Ovary (tissue), 10 donors: ENCODE measurements at places on chromosomes 12 and 14. TPM values are rescaled to one million over a fixed set of nuclear protein-coding genes. Genes with fewer than 3 reads are reported as not detected.

AMHR2 gene
- 15.3 TPM for total RNA-seq

DNA sequence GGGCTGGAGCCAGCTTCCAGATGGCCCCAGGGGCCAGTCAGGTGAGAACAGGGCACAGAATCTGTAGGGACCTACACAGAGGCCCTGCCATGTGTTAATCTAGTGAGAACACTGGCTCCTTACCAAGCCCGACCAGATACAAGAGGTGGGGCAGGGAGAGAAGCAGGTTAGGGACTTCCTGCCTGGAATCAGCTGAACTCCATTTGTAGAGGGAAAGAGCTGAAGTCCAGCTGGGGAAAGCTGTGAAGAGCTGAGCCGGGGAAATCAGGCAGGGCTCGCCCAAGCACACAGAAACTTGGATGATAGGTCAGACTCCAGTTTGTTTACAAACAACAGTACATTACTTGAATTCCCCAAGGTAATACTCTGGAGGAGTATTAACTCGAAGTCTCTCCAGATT lies 46.7 kb downstream of the PTGER2 start:
- peak overlapping the region; percentile 52 for H3K27ac ChIP-seq
- H3K4me3 ChIP-seq, result no peak overlapping the region
- no peaks in the 10 kb centered on the region for H3K27me3 ChIP-seq
- peak; percentile 57 for DNase-seq

PLXNC1 gene
- total RNA-seq, result 21.0 TPM

ZBTB42 gene
- total RNA-seq, result 3.5 TPM

- H3K27me3 ChIP-seq, result no peaks in the 10 kb centered on the region
- H3K27ac ChIP-seq, result no peak overlapping the region
- DNase-seq, result peak; percentile 13
- no peak overlapping the region for H3K4me3 ChIP-seq
Measured at GRCh38 chr12:131370791-131371347, 340.0 kb upstream of the SFSWAP start.

DNA sequence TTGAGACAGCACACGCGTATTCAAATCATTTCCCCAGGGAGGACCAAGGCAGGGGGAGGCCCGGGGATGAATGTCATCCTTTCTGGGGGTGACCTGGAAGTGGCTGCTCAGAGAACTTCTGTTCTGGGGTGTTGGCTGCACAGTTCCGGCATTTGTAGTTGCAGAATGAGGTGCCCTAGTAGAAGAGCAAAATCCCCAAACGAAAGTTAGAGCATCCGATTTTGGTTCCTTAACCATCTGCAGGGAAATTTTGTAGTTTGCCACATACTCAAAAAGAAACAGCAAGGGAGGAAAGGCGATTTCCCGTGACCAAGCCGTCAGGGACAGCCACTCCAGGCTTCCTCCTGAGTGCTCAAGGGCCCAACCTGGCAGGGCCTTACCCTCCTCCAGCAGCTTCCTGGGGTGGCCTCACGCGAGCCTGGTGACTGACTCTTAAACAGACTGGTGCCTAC lies 13.0 kb upstream of the TRAF3 start:
- no peak for DNase-seq
- H3K4me1 ChIP-seq, result no peaks in the 10 kb centered on the region
- no peaks in the 10 kb centered on the region for H3K36me3 ChIP-seq
- H3K27me3 ChIP-seq, result no peaks in the 10 kb centered on the region

ACOT4 gene
- total RNA-seq, result 0.36 TPM

DNA sequence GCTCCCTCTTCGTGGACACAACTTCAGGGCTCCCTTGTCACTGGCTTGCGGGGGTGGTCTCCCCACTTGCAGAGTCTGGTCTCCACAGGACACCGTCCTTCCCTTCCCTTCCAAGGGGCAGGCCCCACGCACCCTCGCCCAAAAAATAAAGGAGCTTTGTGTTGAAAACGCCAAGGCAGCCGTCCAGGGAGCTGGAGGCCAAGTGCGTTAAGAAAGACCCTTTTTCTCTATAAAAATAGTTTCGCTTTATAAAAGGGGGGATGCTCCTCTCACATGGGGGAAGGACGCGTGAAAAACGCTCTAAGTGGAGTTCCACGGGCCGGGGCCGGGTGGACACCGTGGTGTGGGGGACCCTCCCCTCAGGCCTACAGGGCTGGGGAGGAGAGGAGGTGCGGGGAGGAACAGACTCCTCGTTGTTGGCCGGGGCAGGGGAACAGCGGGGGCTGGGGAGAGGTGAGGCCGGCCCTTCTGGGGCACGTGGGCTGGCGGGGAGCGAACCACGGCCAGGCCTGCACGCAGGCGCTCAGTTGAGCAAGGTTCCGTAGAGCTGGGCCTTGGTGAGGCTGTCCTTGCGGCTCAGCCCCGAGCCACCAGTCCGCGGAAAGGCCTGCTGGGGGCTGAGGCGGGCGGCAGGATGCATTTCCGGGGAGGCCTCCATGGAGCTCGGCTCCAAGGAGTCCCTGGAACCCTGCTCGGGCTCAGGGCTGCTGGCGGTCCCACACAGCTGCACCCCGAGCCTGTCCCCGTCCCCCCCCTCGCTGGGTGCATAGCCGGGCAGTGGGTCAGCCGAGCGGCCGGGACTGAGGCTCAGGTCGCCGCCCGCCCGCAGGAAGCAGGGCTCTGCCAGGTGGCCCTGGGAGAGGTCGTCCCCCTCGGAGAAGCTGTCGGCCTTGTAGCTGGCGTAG lies 49.5 kb downstream of the BEGAIN start:
- no peak overlapping the region for H3K27ac ChIP-seq
- H3K36me3 ChIP-seq, result no peaks in the 10 kb centered on the region
- H3K27me3 ChIP-seq, result no peaks in the 10 kb centered on the region
- no peak overlapping the region for H3K4me3 ChIP-seq

GRCh38 chr12:56622535-56622934 lies 7.6 kb downstream of the BAZ2A start:
- H3K4me1 ChIP-seq, result peaks cover 10% of the 10 kb centered on the region
- no peaks in the 10 kb centered on the region for H3K36me3 ChIP-seq
- no peak overlapping the region for H3K27ac ChIP-seq
- no peak for DNase-seq
- H3K27me3 ChIP-seq, result no peaks in the 10 kb centered on the region
- H3K4me3 ChIP-seq, result no peak overlapping the region

- no peak overlapping the region for H3K4me3 ChIP-seq
- no peaks in the 10 kb centered on the region for H3K27me3 ChIP-seq
- no peaks in the 10 kb centered on the region for H3K4me1 ChIP-seq
- H3K27ac ChIP-seq, result no peak overlapping the region
Measured at GRCh38 chr12:88401155-88401554, 179.1 kb downstream of the KITLG start.

- no peak for DNase-seq
- no peak overlapping the region for H3K4me3 ChIP-seq
- no peaks in the 10 kb centered on the region for H3K27me3 ChIP-seq
Measured at GRCh38 chr12:110565894-110566871, 16.9 kb downstream of the PPTC7 start.

SERPINA12 gene
- total RNA-seq, result not detected

- H3K4me3 ChIP-seq, result peak overlapping the region; percentile 60
- peak overlapping the region; percentile 89 for H3K27ac ChIP-seq
- peaks cover 3% of the 10 kb centered on the region for H3K4me1 ChIP-seq
Measured at GRCh38 chr12:130872179-130873096, 572 bp downstream of the RAN start.

DNA sequence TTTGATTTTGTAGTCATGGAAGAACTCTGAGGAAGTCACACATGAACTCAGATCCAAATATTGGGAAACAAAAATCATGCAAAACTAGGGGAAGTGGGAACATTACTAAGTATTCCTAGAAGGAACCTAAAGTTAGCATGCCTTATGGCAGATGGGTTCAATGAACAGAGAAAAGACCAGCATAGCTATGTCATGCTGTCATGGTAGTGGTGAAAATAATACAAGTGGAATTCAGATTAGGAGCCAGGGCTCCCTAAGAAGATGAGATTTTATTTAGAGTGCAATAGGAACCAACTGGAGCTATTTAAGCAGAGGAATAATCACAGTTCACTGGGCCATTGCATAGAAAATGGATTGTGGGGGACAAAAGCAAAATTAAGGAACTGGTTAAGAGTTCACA lies 134.0 kb downstream of the DIO2 start:
- H3K4me3 ChIP-seq, result no peak overlapping the region
- H3K4me1 ChIP-seq, result no peaks in the 10 kb centered on the region
- DNase-seq, result no peak
- H3K36me3 ChIP-seq, result no peaks in the 10 kb centered on the region

- no peak for DNase-seq
- no peaks in the 10 kb centered on the region for H3K36me3 ChIP-seq
- H3K4me3 ChIP-seq, result no peak overlapping the region
- no peak overlapping the region for H3K27ac ChIP-seq
- H3K4me1 ChIP-seq, result no peaks in the 10 kb centered on the region
Measured at GRCh38 chr12:75635606-75636444, 124.4 kb upstream of the KRR1 start.
